NCI-H524 treated with DMSO at 0.1 percent for 48 hours (cell line): ENCODE measurements at places on chromosomes 7 and 10.

GRCh38 chr7:129123510-129123857 lies 21.0 kb upstream of the TSPAN33 start:
- no peak for DNase-seq

DNA sequence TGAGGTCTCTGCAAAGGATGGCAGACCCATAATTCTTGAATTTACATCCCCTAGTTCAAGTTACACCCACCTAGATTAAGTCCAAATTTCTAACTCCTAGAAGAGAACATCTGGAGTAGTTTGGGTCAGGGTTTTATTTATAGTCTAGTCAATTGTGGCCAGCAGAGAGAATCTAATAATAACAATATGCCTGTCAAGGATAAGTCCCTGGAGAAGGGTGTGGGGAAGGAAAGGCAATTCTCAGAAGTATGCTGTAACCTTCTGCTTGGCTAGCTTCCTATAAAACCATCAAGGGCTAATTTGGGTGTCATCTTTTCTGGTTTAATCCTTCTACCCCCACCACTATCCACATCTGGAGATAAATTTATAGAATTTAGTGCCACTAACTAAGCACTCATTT lies 52.8 kb upstream of the SEMA3E start:
- no peak for DNase-seq

GRCh38 chr7:40782836-40783235 lies 648.0 kb downstream of the SUGCT start:
- DNase-seq = no peak

GRCh38 chr7:43462836-43463235 lies 120.1 kb upstream of the STK17A start:
- no peak for DNase-seq

DNA sequence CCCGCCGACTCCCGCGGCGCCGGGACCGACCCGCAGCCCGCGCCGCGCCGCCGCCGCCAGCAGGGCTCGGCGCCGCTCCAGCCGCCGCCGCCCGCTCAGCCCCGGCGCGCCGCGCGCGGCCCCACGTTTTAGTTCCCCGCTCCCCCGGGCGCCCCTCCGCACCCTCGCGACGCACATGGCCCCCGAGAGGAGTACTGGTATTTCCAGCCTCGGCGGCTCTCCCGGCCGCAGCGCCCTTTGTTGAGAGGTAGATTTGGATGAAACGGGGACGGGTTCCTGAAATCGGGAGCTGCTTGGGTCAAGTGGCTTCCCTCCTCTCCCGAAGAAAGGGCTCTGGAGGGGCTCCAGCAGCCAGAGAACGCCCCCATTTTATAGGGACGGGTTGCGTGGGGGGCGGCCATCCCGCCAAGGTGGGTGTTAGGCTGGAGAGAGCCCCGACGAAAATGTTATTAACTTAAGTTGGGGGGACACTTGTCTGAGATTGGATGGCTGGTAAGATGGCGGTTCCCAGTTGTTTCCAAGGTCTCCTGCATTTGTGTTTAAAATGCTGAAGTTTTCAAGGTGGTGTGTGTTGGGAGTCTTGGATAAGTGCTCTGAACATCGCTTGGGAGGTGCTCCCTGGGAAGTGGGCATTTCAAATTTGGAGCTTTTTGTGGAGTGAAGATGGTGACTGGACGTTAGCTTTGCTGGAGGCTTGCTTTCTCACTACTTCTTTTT lies 1.2 kb downstream of the BMI1 start:
- DNase-seq = no peak

GRCh38 chr10:43138757-43139241 lies 554 bp downstream of the CSGALNACT2 start:
- DNase-seq = no peak

DNA sequence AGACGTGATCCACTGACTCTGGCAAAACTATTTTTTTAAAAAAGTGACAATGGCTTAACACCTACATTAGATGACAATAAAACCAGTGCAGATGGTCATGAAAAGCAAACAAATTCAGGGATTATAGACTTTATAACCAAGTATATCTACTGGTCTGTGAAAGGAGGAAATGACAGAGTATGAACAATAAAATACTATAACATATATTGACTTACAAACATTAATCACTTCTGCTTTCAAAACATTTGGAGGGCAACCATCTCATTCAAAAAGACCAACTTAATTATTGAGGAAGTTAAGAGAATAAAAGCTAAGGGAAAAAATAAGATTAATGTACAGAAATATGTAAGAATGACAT lies 34.8 kb downstream of the JMJD1C start:
- no peak for DNase-seq

- DNase-seq = peak; percentile 67
Observed at GRCh38 chr7:33842150-33842549, 63.2 kb upstream of the BMPER start.

- DNase-seq = no peak
Observed at GRCh38 chr10:65952086-65952485, 973.8 kb upstream of the LRRTM3 start.

GRCh38 chr10:102450374-102451104 lies 804 bp downstream of the C10orf95 start:
- DNase-seq = no peak
